Cardiac muscle cell (in vitro differentiated cells and primary cell): ENCODE measurements at places on chromosomes 4 and X. TPM values are rescaled to one million over a fixed set of nuclear protein-coding genes. Genes with fewer than 3 reads are reported as not detected.

The ERCC6L gene
- 0.81 and 2.9 TPM in 2 replicates for total RNA-seq

The EDA2R gene
- total RNA-seq, result 3.0 and 4.2 TPM in 2 replicates

The TLR1 gene
- total RNA-seq, result 0.07 and 0.30 TPM in 2 replicates

The ETFDH gene
- total RNA-seq, result 15.6 and 17.2 TPM in 2 replicates

The ARMCX5 gene
- total RNA-seq, result 23.9 and 31.3 TPM in 2 replicates

The PNPLA4 gene
- 56.2 and 58.5 TPM in 2 replicates for total RNA-seq

The SLC25A43 gene
- total RNA-seq, result 2.0 and 3.5 TPM in 2 replicates

The NDP gene
- not detected in 2 replicates for total RNA-seq

The CFP gene
- total RNA-seq, result 0.07 and 0.09 TPM in 2 replicates

The PABPC1L2A gene
- total RNA-seq, result not detected in 2 replicates

The DTHD1 gene
- not detected in 2 replicates for total RNA-seq

The CSAG1 gene
- total RNA-seq, result not detected in 2 replicates

The AADAT gene
- 8.9 and 10.2 TPM in 2 replicates for total RNA-seq

The CACNA1F gene
- total RNA-seq, result 0.45 and 1.0 TPM in 2 replicates

The SPATA18 gene
- total RNA-seq, result 13.6 and 17.2 TPM in 2 replicates

The CXorf49 gene
- total RNA-seq, result not detected in 2 replicates

The PASD1 gene
- 0.18 and 0.30 TPM in 2 replicates for total RNA-seq

The LDB2 gene
- 7.4 and 12.4 TPM in 2 replicates for total RNA-seq

The PFKFB1 gene
- 0.33 and 0.99 TPM in 2 replicates for total RNA-seq

The SPARCL1 gene
- 0.11 TPM in 1 of 2 replicates, not detected in the other for total RNA-seq

The MTMR8 gene
- 1.6 and 1.8 TPM in 2 replicates for total RNA-seq

The MID1IP1 gene
- total RNA-seq, result 44.7 and 80.4 TPM in 2 replicates

The CSN1S1 gene
- total RNA-seq, result not detected in 2 replicates

The DGKK gene
- total RNA-seq, result 0.27 and 0.81 TPM in 2 replicates

The CXorf51B gene
- not detected in 2 replicates for total RNA-seq

The HELT gene
- not detected in 2 replicates for total RNA-seq

The IBSP gene
- not detected in 2 replicates for total RNA-seq

The NUDT11 gene
- 10.8 and 19.4 TPM in 2 replicates for total RNA-seq

The DACH2 gene
- total RNA-seq, result 0.32 and 0.69 TPM in 2 replicates

The ADH7 gene
- total RNA-seq, result not detected in 2 replicates

The DCAF8L2 gene
- total RNA-seq, result not detected in 2 replicates

The S100G gene
- total RNA-seq, result not detected in 2 replicates

The STPG2 gene
- 0.30 and 0.81 TPM in 2 replicates for total RNA-seq
